NCI-H774 (cell line): ENCODE measurements at places on chromosomes 6 and 20.
A peak's percentile ranks its signal among the peaks of the same experiment; 100 is the strongest.

- DNase-seq = no peak
Observed at GRCh38 chr6:148667395-148667794, 79.4 kb upstream of the UST start.

- DNase-seq = no peak
Observed at GRCh38 chr20:40954521-40955165, 74.0 kb upstream of the TOP1 start.

- DNase-seq = no peak
Observed at GRCh38 chr6:131443514-131443913, 129.5 kb upstream of the ARG1 start.

GRCh38 chr20:32474967-32475811, 109.9 kb downstream of the NOL4L start:
- DNase-seq = no peak

DNA sequence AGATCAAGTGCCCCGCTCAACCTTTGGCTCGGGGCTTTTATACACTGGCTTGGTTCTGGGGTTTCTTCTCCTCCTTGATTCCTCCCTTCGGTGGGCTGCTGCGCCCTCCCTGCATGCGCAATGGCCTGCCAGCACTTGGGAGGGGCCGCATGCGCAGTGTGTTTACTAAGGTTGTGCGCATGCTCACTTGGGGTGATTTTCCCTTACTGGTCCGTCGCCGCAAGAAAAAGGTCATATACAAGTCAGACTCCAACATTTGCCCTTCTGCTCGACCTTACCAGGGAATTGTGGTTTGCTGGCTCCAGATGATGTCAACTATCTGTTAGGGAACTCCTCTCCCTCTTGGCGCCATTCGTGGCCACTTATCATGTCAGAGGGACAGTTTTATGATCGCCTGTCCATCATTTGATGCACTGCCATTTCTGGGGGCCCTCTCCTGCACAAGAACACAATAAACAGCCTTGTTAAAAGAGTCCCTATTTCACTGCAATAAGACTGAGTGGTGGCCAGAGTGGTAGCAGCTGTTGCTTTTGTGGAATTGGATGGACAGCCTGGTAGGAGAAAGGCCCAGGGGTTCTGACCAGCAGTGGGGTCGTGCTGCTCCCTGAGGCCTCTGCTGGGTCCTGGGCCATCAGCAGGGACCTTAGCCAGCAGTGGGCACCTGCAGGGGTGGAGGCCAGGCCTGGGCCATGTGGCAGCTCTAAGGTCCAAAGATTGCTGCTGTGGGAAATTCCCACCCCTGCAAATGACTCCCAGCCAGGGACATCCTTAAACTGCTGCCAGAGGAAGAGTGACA, 2.8 kb upstream of the LBP start:
- no peak for DNase-seq

- DNase-seq = peak; percentile 30
Observed at GRCh38 chr6:41257369-41258195, 28.9 kb downstream of the TREM1 start.

- DNase-seq = no peak
Observed at GRCh38 chr6:45599053-45599452, 221.3 kb upstream of the SUPT3H start.

DNA sequence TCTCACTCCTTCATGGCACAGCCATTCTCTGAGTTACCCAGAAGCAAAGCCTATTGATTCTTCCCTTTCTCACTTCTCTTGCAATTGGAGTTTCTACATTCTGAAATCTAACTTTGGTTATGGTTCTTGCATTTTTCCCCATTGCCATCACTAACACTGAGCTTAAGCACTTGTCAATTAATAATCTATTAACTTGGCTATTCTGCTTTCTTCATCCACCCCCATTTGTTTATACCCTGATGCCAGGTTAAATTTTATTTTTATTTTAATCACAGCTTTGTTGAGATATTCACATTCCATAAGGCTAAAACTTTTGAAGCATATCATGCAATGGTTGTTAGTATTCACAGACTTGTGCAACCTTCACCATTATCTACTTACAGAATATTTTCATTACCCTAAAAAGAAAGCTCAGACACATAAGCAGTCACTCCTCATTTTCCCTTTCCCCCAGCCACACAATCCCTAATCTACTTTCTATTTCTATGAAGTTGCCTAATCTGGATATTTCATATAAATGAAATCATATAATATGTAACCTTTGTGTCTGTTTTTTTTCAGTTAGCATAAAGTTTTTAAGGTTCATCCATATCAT, 222.3 kb downstream of the UBE3D start:
- DNase-seq = no peak

DNA sequence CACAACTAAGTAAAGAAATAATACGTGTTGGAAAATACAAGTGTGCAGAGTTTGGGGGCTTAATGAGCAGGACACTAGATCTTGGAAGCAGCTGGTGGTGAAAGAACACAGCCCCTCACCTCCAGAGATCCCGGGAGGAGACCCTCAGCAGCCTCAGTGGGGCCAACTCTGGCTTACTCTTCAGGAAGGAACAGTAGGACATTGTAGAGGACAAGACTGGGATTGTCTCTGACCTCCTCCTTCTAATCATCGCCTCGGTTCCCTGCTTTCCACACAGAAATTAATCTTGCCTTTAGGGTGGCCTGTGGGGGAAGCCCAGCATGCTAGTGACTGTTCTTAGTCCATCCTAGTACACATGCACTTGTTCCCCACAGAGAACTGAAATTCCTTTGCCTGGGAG, 130.7 kb downstream of the AKAP7 start:
- DNase-seq = no peak

DNA sequence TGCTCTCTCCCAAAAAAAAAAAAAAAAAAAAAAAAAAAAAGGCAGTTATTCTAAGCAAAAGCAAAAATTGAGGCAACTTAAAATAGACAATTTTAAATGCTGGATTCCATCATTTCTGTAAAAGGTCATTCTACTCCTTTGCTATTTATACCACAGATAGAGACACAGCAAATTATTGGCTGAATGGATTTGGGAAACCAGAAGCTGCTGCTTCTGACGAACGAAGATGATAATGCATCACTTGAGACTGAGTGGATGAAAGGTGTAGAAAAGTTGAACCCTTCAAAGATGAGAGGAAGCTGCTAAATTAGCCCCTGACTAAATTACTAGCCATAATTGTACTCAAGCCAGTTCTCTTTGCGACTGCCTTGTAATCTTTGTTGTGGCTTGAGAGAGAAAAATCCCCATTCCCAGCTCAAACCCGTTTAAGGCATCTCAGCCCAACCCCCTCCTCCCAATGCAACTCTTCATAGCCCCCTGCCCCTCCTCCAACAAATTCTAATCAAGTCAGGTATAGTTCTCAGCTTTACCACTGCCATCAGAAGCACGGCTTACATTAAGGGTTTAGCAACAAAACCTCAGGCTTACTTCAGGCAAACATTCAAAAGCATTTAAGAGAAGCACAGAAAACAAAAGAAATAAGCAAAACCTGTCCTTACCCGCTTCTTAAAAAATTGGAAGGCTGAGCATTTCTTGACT, 1.0 kb downstream of the SGK1 start:
- no peak for DNase-seq

DNA sequence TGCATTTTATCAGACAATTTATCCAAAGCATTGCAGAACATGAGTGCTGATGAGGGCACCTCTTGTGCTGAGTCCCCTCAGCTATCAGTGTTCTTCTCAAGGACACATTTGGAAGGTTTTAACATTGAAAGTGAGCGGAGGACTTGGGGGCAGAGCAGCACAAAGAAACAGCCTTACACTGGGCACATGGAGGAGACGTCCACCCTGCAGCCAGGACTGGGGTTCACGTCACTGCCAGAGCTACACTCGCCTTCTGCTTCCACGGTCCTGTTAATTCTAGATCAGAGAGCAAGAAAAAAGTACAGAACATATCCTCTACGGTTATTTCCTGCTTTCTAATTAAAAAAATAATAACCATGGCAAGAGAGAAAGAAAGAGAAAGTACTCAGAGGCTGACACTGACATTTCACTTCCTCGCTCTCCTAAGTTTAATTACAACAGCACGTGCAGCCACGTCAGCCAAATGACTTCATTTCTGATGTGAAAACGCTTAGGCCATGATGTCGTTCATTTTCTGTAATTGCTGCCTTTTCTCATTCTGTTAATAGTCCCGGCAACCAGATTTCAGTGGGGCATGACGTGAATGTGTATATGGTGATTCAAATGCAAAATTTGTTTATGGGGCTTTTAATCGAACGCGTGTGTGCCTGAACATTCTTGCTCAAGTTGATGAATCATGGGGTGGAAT, 5.1 kb downstream of the PRND start:
- peak; percentile 8 for DNase-seq

DNA sequence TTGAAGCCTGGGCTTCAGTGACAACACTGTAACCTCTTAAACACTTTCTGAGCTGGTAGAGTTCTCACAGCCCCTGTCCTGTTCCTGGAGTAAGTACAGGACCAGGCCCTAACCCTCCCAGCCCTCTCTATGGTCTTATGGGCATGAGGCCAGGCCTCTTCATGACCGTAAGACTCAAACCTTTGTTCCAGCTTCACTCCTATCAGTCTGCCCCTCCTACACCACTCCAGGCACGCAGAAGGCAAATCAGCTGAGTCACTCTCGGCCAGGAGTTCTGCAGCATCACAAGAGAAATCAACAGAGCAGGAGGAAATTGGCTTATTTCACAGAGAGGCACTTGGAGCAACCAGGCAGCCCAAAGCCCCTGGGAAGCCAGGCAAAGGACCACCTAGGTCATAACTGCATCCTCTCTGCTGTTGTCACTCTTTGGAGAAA, 25.3 kb upstream of the CHD6 start:
- peak; percentile 85 for DNase-seq

DNA sequence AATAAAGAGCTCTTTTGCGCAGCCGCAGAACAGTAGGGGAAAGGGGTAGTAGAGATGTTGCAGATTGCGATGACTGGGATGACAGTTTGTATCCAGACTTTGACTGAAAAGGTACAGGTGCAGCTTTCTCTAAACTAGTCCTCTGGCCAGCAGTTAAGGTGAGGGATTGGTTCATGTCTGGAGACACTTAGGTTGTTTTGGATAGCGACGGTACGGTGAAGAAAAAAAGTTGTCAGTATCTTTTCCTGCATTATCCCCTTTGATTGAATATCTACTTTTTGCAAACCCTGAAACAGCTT, 537 bp downstream of the PRR3 start:
- no peak for DNase-seq

- DNase-seq = no peak
Observed at GRCh38 chr6:106614592-106615257, 14.6 kb downstream of the RTN4IP1 start.

GRCh38 chr6:131430531-131430930, 142.5 kb upstream of the ARG1 start:
- no peak for DNase-seq

- no peak for DNase-seq
Observed at GRCh38 chr6:83860359-83860755, 868 bp downstream of the CYB5R4 start.

DNA sequence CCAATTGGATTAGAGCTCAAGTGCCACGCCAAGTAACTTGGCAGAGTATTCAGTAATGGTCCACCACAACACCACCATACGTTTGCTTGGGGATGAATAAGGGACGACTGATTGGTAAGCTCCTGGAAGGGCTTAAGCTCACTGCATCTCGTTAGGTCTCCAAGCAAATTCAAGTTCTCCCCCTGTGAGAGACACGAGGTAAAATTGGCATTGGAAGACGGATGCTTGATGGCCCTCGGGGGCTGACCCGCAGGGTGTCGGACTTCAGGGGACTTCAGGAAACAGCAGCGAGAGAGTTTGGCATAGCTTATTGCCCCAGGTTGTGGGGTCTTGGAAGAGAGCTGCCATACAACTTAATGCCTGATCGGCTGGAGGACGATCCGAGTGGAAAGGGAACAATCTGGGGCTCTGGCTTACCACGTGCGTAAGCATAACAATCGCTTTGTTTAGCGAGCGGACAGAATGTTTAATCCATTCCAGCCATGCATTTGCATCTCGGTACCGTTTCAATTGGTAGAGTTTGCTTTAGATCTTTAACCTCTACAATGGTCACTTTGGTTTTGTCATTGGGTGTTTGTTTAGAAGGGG, 4.8 kb upstream of the ZNFX1 start:
- no peak for DNase-seq

- DNase-seq = no peak
Observed at GRCh38 chr6:170122651-170123050, 168.2 kb downstream of the DLL1 start.

GRCh38 chr6:147734151-147734550, 225.7 kb downstream of the SAMD5 start:
- no peak for DNase-seq

GRCh38 chr6:156160007-156160794, 617.0 kb upstream of the ARID1B start:
- no peak for DNase-seq

GRCh38 chr6:1091900-1092299, 220.0 kb upstream of the FOXQ1 start:
- no peak for DNase-seq

- DNase-seq = no peak
Observed at GRCh38 chr20:36214684-36215256, 21.5 kb upstream of the AAR2 start.

DNA sequence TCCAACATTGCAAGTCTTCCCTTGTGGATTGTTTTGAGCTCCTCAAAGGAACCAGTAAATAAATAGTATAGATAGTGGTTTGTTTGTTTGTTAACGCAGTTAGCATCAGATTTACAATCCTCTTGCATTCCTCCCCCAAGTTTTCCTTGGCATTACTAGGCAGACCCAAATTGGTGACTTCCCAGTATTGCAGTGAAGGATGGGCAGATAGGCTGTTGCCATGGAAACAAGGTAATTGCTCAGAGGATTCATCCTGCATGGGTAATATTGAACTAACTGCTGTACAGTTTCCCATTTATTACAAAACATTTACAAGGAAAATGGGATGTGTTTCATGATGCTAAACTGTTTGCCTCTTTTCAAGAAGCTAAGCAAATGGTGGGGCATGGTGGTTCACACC, 477.2 kb downstream of the EPM2A start:
- no peak for DNase-seq

DNA sequence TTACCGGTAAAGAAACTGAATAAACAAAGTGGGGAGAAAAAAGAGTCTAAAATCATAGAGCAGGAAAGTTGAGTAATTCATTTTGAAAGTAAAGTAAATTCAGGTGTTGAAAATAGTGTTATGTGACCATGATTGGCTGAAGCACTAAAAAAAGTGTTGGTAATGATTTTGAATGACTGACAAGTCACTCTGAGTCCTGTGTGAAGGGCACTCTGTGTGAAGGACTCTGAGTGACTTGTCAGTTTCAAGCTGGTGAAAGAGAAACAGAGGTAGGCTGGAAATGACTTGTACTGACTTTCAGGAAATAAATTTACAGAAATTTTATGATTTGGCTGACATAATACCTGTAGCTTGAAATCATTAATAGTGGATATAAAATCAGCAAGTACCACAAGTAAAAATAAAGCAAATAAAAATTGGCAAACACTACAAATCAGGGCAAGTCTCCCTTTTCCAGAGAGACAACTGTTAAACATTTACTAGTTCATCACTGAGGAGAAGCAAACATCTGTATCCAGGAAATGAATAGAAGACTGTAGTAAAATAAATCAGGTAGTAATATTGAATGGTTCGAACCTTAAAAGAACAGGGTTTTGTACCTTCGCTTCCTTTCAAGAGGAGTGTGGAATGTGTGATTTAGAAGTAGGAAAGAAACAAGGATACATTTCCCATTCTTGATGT, 630.6 kb downstream of the GRIK2 start:
- no peak for DNase-seq
